ENCODE measurements at places on chromosomes 1 and 21.
A peak's percentile ranks its signal among the peaks of the same experiment; 100 is the strongest.

GRCh38 chr1:966704-967300, 520 bp downstream of the PLEKHN1 start:
- DNase-seq: peak; percentile 63

GRCh38 chr1:183394435-183394834, 23.7 kb downstream of the NMNAT2 start:
- no peak for DNase-seq

DNA sequence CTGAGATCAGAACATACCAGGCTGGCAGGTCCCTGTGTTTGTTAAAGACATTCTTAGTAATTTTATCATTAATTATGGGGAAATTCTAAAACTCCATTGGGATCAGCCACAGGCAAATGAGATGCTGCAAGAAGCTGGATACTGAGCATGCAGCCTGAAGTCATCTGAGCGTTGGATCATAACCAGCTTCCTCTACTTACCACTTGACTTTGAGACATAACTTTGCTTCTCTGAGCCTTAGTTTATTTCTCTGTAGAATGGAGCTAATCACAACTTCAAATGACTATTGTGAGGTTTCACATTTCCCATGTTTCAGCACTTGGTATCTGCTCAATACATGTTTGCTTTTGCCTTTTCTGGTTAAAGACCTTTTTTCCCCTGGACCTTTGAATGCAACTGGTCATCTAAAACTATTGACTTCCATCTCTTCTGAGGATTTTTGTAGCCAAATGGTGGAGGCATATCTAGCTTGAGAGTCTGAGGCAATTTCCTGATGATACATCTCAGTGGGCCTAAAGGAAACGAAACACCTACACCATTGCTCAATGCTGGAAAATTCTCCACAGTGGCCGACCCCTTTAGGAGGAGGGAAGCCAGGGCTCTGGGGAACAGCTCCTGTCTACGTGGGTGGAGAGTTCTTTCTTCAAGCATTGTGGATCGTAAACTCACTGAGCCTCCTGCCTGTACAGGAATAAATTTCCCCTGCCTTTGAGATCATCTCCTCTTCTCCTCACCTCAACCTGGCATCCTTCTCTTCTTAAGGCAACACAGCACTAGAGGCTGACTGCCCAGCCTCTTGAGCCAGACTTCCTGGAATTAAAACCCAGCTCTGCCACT, 109.1 kb upstream of the HOOK1 start:
- no peak for DNase-seq

- DNase-seq: no peak
These were observed 114.4 kb downstream of the PIK3R3 start for GRCh38 chr1:46017876-46018503.

- DNase-seq: no peak
These were observed 141.6 kb upstream of the ETV3 start for GRCh38 chr1:157279802-157280140.
